ENCODE measurements at places on chromosomes 12 and 14. TPM values are rescaled to one million over a fixed set of nuclear protein-coding genes. Genes with fewer than 3 reads are reported as not detected.

GRCh38 chr12:13368971-13369370 is 172.4 kb downstream of the EMP1 start:
- no peak for DNase-seq

GRCh38 chr14:102138535-102138934 is 1.2 kb upstream of the WDR20 start:
- no peak for DNase-seq

DNA sequence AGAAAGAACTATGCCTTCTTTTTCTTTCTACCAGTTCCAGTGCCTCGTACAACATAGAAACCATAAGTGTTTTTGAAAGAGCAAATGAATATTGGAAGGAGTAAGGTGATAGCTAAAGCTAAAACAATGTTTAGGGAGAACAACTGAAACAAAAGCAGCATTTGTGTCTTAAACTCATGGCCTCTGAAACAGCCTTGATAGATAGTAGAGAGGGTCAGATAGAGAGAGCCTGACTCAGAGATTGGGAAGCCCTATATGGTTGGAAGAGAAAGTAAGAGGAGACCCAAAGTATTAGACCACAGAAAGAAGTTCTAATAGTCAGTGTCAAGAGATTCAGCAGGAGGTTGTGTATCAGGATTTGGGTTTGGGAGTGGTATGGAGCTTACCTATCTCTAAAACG is 79.6 kb upstream of the IFNG-AS1 start:
- no peak for DNase-seq

DNA sequence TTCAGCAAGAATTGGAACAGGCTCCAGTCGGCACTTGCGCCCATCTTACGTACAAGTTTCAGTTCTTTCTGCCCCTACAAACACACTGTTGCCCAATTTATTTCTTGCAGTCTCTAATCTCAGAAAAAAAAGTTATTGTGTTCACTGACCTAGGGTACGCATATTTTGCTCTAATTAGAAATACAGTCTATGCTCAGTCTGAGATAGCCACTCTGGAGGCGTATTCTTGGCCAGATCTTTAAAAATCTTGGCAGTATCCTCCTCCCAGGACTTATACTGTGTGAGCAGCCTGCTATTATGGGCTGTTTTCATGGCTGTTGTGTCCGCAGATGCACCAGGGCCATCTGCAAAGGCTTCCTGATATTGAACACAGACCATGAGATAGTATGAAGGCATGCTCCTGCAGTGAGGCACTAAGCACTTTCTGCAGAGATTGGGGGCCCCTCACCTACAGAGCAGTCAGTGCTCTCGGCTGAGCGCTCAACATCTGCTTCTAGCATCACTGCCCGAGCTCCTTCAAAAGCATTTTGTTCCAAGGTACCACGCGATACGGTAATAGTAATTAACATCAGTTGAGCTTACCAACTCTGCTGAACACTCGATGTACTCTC is 57.9 kb downstream of the PPM1H start:
- no peak for DNase-seq

DNA sequence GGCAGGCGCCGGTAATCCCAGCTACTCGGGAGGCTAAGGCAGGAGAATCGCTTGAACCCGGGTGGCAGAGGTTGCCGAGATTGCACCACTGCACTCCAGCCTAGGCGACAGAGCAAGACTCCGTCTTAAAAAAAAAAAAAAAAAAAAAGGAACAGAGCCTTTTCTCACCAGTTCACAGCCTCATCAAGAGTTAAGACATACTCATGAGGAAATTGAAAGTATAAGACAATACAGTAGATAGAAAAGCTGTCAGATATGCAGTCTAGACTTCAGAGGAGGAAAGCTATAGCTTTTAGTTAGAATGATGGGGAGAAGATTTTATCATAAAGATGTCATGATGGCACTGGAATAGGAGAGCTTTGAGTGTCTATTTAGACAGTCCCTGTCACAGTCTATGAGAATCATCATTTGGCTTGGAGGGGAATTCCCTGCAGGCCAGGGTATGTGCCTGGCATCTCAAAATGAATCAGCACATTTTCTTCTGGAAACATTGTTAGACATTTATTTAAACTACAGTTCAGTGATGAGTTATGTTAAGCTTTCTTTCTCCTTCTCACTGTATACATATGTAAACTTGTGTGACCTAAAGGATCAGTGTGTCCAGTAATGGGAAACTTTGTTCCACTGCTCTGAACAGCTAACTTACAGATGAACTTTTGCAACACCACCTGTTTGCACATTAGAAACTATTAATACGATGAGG is 2.9 kb upstream of the RAB35 start:
- no peak for DNase-seq

- no peak for DNase-seq
Observed at GRCh38 chr14:65731933-65732506, 319.5 kb downstream of the FUT8 start.

- no peak for DNase-seq
Observed at GRCh38 chr14:73386342-73386741, 72.0 kb downstream of the NUMB start.

GRCh38 chr14:50421499-50421898 is 24.8 kb upstream of the CDKL1 start:
- no peak for DNase-seq

- no peak for DNase-seq
Observed at GRCh38 chr12:72075401-72075800, 136.8 kb downstream of the TPH2 start.

DNA sequence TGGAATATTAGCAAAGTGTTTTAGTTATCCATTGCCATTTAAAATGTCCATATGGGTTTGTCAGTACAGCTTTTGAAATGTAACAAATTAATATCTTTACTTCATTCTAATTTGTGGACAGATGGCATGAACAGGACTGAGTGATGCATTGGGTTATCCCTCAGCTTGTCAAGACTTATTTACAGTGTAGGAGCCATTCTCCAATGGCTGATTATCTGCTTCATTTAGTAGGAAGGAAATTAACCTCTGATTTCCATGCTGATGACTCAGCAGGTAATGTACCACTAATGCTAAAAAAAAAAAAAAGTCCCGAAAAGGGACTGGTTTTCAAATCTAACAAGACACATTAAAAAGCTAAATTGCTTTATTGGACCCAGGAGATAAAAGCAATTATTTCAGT is 1149.0 kb upstream of the USP15 start:
- DNase-seq: no peak

DNA sequence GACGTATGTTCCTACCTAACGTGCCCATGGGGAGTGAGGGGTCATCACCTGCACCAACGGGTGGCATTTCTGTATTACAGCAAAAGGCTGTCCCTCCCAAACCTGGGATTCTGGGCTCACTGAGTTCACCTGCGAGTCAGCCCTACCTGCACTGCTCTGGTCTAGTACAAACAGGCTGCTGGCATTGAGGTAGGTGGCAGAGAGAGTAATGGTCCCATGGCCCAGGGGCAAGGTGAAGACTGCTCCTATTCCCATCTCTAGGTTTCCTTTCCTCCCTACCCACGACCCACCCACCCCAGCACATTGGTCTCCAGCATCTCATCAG is 421 bp downstream of the SUOX start:
- DNase-seq: no peak

DNA sequence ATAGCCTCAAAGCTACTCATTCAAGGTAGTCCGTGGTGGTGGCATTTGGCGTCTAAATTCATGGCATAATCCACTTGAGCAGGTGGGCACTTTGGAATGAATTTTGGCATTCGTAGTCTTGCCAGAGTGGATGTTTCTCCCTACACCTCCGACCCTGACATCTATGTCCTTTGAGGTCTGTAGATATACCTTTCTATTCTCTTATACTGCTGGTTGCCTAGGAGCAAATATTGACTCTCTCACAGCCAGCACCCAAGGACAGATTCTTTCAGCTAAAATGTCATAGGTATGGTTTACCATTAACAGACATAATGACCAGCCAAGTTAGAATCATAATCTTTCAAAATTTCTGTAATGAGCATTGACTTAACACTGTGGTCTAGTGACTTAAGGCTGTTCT is 47.4 kb upstream of the FLRT2 start:
- DNase-seq: no peak

DNA sequence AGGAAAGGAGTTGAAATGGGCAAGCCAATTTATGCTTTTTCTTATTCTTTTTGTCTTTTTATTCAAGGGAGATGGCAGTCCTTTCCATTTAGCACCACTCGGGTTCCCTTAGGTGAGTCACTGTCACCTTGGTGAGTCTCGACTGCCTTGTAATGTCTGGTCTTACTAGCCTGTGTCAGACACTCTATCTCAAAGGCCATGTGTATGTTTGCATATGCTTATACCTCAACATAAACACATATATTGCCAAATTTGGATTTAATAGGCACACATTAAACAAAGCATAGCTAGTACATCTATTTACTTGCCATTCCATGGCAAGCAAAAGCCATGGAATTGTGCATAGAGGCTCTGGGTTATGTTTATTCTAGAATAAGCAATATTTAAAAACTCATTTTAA is 624.9 kb upstream of the FOXG1 start:
- DNase-seq: no peak

DNA sequence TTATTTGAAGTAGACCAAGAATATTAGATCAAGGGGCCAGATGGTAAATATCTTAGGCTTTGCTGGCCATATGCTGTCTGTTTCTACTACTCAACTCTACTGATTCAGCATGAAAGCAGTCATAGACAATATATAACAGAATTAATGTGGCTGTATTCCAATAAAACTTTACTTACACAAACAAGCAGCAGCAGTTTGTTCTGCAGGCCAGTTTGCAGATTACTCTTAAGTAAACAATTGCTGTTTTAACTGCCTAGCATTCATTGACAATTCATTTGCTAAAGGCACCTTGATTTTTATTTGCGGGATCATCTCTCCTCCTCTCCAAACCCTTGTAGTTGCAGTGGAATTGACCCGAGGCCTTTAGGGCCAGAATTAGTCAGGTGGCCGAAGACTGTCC is 94.1 kb upstream of the GARIN6 start:
- DNase-seq: no peak

DNA sequence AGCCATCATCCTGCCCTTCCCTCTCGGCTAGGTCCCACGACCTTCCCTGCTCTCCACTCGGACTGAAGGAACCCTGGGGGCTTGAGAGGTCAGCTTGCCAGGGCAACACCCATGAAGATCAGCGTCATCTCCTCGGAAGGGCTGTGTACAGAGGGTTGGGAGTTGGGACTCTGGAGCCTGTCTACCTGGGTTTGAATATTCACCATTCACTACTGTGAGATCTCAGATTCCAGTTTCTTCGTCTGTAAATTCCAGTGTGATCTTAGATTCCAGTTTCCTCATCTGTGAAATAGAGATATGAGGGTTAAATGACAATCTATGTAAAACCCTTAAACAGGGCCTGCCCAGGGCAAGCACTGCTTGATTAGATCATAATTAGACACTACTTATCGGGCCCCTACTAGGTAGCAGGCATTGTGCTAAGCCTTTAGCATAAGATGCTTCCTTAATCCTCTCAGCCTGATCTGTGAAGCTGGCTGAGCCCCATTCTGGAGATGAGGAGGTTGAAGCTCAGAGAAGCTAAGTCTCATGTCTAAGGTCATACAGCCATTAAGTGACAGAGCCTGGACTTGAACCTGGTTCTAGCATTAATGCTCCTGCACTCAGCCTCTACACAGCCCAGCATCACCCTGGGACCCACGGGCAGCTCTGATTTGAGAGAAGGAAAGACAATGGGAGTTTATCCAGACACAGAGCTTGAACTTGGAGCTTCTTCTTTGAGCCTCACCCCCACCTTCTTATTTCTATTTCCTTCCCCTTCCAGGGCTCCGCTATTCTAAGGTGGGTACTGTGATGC is 612 bp upstream of the ZDHHC22 start:
- no peak for DNase-seq

GRCh38 chr14:58887931-58888330 is 250.2 kb downstream of the DACT1 start:
- DNase-seq: no peak

DNA sequence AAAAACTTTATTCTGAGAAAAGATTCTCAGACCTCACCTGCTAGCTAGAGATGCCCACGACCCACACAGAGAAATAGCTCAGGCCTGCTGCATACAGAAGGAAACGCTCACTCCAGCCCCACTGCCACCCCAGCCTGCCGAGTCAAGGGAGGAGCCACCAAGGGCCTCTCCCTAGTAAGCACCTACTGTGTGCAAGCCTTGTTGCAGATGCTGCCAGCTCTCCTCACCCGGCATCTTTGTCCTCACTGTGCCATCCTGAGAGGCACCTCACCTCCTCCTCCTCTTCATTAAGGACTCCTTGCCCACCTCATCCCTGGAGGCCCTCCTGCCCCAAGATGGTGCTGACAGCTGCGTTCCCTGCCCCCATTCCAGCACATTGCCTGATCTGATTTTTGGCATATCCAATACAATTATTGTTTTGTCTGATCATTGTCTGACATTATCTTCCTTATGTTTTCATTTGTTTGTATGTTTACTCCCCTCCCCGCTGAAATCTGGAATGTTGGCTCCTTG is 196.9 kb downstream of the SLC15A4 start:
- DNase-seq: no peak

DNA sequence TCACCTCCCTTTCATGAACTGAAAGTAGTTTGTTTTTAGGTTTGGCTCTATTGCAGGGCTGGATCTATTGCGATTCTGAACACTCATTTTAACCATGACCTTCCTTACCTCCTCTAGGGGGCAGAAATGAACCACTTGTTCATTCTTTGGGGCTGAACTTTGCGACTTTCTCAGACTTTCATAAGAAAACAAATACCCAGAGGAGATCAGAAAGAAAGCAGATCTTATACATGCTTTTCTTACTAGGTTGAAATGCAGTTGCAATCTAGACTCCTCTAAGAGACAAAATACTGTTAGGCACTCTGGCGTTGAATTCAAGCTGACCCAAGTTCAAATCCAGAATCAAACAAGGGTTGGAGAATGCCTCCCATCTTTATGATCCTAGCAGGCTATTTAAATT is 32.6 kb upstream of the PLEKHG3 start:
- DNase-seq: no peak

- no peak for DNase-seq
Observed at GRCh38 chr14:61279082-61279481, 2.1 kb downstream of the TMEM30B start.

- DNase-seq: no peak
Observed at GRCh38 chr12:124488520-124488919, 78.9 kb downstream of the NCOR2 start.

GRCh38 chr12:7667125-7667524 is 1.4 kb upstream of the APOBEC1 start:
- DNase-seq: no peak

Gene MYO1H
- total RNA-seq: 0.52 TPM

Gene VWF
- 275 TPM for total RNA-seq

Gene HOXC6
- 0.15 TPM for total RNA-seq

Gene ASCL1
- total RNA-seq: not detected

Gene CLEC7A
- 2.8 TPM for total RNA-seq

Gene OTOGL
- total RNA-seq: 0.27 TPM

Gene ACYP1
- total RNA-seq: 11.7 TPM

Gene LRRK2
- 7.3 TPM for total RNA-seq

Gene SYCP3
- not detected for total RNA-seq

Gene CYP46A1
- total RNA-seq: 3.0 TPM

Gene CD163
- total RNA-seq: 64.5 TPM

Gene SIX6
- total RNA-seq: not detected

Gene AACS
- 12.9 TPM for total RNA-seq

Gene LALBA
- not detected for total RNA-seq

Gene KRT3
- not detected for total RNA-seq

Gene KCNC2
- total RNA-seq: not detected

Gene NELL2
- 0.50 TPM for total RNA-seq

Gene FGF6
- not detected for total RNA-seq

Gene CCDC184
- 1.1 TPM for total RNA-seq

Gene HCAR1
- 0.12 TPM for total RNA-seq
